ENCODE measurements at places on chromosomes 2 and 18.
A peak's percentile ranks its signal among the peaks of the same experiment; 100 is the strongest.

DNA sequence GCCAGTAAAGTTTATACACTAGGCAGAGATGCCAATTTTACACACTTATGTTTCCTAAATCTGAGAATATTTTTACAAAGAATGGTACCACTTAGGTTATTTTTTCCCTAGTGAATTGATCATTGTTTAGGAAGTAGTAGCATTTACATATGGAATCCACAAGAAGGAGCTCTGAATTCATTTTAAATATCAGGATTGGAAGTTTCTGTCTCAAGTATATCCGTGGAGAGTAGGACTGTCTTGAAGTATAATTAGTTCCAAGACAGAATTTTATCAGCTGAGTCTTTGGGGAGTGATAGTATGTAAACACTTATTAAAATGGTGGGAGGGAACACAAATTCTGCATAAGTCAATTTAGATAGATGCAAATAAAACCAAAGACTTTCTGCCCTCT is 82.3 kb upstream of the FAM98A start:
- DNase-seq = no peak

- no peak for DNase-seq
Measured at GRCh38 chr2:230828272-230828961, 36.3 kb upstream of the ITM2C start.

DNA sequence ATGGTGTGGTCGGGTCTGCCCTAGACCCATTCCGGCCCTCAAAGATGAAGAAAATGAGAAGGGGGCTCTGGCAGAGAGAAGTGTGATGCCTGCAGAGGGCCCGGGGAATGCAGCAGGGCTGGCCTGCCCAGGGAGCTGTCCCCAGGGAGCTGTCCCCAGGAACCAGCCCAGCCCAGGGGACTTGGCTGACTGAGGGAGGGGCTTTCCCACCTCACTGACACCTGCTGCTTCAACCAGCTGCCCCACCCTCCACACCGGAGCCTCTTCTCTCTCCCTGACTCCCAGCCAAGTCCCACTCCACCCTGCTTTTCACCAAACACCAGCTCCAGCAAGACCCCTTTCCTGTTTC is 111.2 kb downstream of the STPG4 start:
- no peak for DNase-seq

DNA sequence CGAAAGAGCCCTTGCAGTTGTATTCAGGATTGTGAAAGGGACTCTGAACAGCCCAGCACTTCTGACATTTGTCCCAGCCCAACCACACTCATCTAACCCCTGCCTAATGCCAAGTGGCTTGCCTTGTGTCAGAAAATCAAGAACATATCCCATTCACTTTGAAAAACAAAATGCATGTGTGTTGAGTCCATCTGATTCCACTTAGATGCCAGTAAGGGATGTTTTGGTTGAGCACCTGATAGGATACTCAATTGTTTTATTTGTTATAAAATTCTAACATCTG is 776.8 kb downstream of the BCL11A start:
- no peak for DNase-seq

DNA sequence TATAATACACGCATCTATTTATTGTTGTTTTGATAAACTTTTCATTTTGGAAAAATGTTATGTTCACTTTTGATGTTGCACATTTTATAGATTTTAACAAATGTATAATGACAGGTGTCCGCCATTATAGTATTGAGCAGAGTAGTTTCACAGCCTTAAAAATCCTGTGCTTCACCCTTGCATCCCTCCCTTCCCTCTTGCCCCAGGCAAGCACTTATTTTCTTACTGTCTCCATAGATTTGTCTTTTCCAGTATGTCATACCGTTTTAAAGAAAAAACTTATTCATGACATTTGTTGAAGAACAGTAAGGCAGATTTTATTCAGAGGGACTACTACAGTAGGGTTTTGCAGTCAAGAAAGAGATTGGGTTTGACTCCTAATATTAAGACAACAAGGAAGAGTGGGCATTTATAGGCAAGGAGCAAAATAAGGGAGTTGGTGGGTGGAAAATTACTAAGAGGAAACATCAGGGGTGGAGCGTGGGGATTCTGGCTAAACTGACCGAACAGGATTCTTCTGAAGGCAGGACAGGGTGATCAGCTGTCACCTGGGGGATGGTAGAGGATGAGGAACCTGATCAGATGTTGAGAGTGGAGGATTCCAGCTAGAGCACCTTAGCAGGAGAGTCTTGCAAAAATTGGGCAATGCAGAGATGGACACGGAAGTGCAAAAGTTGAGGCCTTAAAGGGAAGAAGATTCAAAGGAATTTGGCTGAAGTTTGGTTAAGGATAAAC is 108.8 kb downstream of the NCK2 start:
- DNase-seq = no peak

- DNase-seq = no peak
Measured at GRCh38 chr2:203177361-203177760, 61.5 kb upstream of the CYP20A1 start.

DNA sequence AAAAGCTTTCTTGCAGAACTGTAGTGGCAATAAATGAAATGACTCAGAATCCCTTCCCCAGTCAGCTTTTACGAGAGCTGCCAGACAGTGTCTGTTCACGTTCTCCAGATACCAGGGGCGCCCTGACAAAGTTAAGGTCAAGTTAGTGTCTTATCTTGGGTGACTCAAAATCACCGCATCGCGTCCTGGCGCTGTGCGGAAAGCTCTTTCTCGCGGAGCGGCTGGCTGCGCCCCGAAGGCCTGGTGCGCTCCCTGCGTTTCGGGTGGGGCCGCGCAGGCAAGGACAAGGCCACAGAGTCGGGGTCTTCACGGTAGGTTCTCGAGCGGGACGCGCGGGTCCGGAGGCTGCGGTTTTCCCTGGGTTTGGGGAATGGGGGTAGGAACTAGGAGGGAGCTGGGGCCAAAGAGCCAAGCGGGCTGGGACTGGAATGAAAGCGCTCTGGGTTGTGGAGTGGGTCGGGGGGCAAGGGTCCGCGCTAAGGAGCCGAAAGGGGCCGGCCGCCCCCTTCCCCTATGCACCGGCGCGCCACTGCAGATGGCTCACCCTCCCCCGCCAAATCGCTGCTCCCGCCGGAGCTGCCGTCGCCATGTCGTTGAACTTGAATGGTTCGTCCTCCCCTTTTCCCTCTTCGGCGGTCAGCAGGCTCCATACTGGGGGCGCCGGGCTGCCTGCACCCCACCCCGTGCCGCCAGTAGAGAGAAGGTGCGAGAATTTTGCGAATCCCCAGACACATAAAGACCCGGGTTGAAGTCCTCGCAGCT is 2.6 kb upstream of the HOXD11 start:
- no peak for DNase-seq

DNA sequence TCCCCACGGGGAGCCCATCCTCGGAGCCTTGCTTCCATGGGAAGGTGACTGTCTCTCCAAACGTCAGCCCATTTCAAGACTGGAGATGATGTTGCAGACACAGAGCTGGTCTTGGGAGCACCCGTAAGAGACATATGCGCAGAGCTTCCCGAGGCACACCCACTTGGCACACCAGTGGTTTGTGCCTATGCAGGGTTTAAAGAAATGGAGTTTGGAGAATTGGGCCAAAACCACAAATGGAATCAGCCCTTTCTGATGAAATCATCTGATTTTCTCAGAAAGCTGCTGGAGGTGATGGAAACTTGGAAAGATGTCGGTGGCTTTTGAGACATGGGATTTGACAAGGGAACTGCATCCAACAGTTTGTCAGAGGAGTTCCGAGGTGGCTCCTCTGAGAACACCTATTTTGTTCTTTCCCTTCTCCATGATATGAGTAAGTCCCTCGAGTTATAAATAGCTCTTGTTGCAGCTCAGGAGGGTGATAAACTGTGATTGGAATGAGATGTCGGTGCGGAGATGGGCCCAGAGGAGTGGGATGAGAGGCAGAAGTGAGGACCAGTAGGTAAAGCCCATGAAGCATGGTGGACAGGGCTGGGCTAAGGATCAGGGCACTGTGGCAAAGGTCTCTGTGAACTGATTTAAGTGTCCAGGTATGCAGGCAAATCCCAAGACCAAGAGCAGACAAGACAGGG is 225.7 kb downstream of the ACKR3 start:
- no peak for DNase-seq

- DNase-seq = no peak
Measured at GRCh38 chr2:196558497-196558896, 81.0 kb upstream of the CCDC150 start.

GRCh38 chr2:46999857-47000678 is 84.5 kb upstream of the MCFD2 start:
- no peak for DNase-seq

GRCh38 chr2:235394278-235394828 is 99.5 kb upstream of the AGAP1 start:
- no peak for DNase-seq

GRCh38 chr18:73118121-73118816 is 250.5 kb upstream of the NETO1 start:
- no peak for DNase-seq

GRCh38 chr2:105062158-105062557 is 24.3 kb downstream of the MRPS9 start:
- no peak for DNase-seq

DNA sequence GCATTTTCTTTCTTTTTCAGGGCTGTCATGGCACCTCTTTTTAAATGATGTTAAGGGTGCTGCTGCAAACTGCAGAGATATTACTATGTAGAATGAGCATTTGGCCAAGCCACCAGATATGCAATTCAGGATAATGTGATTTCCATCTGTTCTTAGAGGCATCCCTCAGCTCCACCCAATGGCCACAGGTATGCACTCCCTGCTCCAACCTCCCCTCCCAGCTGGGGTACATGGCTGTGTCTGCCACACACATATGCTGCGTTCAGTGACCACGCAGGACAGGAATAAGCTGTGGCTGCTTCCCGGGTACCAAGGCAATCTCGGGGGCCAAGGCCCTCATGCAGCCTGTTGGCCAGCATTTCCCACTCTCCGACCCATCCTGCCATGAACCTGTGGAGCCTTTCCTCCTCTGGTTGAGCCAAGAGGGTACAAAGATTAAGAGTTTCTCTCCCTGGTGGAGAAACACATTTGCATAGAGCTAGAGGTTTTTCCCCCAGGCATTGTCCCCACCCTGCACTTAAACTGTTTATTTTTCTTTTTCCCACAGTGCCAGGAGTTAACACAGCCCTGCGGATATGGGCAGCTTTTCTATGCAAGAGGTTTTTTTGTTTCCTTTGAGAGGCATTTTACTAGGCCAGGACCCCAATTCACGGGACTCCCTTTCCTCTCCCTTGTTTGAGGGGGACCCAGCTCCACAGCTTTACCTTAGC is 147.0 kb downstream of the GCA start:
- DNase-seq = no peak

GRCh38 chr2:216116418-216116817 is 7.3 kb downstream of the XRCC5 start:
- DNase-seq = no peak

GRCh38 chr2:120539937-120540718 is 194.2 kb downstream of the INHBB start:
- DNase-seq = no peak

- DNase-seq = no peak
Measured at GRCh38 chr2:9336241-9336575, 87.1 kb downstream of the ITGB1BP1 start.

- DNase-seq = no peak
Measured at GRCh38 chr2:58842501-58843155, 601.5 kb upstream of the FANCL start.

DNA sequence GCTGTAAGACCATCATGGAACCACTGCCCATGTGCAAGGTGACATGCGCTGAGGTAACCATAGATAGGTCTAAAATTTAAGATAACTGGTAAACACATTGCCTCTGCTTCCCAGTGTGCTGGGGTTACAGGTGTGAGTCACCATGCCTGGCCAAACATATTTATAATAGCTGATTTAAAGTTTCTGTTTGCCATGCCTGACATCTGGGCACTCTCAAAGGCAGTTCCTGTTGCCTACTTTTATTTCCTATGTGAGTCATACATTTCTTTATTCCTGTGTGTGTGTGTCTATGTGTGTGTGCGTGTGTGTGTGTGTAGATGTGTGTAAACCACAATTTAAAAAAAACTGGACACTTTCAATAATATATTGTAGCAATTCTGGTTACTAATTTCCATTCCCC is 415.2 kb upstream of the NETO1 start:
- DNase-seq = no peak

DNA sequence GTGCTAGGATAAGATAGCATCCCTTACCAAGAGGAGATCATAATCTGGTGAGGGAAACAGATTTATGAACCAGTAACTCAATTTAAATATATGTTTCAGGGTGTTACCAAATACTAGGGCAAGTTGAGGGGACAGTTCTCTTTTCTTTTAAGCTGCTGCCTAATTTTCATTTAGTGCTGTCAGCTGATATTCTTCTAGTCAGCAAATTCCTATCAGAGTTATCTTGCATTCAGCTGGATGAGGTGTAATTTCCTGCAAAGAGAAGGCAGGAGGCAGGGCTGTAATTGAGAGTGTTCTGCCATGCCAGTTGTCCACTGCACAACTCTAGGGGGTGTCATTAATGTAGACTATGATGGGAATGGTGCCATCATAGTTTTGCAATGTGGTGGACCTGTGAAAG is 141.3 kb upstream of the LHCGR start:
- no peak for DNase-seq

DNA sequence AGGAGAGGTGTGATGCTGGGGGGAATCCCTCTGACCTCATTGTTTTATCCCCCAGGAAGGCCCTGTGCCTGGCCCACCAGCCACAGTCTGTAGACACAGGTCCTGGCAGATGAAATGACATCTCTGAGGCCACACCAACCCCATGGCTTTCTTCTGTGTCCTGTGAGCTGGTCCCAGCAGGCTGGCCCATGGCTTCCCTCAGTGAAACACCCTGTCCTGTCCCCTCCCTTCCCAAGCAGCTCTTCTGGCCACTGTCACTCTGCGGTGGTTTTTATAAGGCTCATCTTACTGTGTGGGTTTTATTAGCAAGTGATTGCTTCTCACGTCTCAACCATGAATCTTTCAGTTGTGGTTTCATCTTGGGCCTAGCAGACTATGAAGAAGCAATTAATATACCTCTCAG is 102.8 kb upstream of the STPG4 start:
- DNase-seq = no peak

DNA sequence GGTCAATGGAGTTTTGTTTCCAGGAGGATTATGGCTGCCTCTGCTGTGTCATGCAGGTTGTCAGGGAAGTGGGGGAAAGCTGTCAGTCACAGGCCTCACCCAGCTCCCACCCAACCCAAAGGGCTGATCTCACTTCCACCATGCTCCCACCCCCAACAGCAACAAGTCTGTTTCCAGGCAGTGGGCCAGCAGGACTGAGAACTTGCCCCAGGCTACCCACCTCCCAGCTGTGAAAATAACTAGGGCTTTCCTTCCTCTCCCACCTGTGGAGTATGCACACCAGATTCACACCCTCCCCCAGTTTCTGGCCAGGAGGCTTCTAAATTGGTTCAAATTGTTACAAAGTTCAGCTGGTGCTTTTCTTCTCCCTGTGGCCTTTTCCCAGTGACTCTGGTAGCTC is 95.6 kb upstream of the ACVR1 start:
- DNase-seq = no peak

GRCh38 chr2:25103287-25103871 is 61.5 kb downstream of the EFR3B start:
- no peak for DNase-seq

- no peak for DNase-seq
Measured at GRCh38 chr18:58446391-58447060, 182.4 kb downstream of the ALPK2 start.

- no peak for DNase-seq
Measured at GRCh38 chr2:9796056-9797010, 46.9 kb upstream of the TAF1B start.

GRCh38 chr2:76197842-76198448 is 487.2 kb upstream of the GCFC2 start:
- DNase-seq = peak; percentile 1

All from stimulated activated CD4-positive, alpha-beta T cell treated with anti-CD3 and anti-CD28 coated beads, Interleukin-1b, Interleukin-23, amount 100 ng/mL, for 4 hours (primary cell).